Psoas muscle (tissue), 8 donors: ENCODE measurements at places on chromosomes 2 and 18.

DNA sequence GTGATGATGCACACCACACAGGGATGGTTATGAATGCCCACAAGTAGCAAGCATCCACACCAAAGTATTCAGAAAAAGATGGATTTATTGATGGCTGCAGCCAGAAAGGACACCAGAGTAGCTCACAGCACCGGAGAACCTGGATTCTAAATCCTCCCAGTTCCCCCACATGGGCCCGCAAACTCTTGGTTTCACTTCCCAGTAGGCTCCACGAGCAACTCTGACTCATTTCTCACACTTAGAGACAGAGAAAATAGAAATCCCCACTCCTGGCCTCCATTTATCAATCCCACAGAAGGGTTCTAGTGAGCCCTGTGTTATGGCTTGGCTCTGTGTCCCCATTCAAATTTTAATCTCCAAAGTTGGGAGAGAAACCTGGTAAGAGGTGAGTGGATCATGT lies 426.7 kb upstream of the MYT1L start:
- DNase-seq = no peak

DNA sequence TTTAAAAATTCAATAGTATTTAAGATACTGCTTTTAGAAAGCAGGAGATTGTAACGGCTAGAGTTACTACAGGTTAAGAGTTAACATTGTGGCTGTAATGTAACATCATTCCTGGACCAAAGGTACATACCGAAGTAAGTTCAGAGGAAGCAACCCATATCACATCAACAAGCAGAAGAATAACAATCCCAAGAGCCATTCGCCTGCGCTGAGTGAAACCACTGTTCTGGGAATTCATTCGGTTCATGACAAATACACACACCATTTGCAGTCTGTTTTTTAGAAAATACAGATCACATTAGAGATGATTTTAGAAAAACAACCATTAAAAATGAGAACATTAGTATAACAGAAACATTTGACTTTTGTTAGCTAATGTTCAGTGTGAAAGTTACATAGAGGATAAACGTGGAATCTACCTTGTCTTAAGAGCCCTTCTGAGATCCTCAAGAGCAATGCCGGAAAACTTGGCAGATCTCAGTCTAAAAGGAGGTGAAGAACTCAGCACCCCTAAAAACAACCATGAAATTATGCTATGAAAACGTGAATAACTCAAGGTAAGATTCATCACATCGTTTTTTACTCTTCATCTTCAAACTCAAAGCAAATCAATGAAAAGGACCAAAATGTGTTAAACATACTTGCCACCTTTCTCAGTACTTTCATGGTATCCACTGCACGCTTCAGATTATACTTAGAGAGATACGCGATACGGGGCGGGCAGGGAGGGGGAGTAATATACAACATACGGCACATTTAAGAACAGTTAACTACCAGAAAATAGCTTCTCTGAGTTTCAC lies 1.2 kb downstream of the SLC35F5 start:
- no peak for DNase-seq

GRCh38 chr2:105797298-105797819 lies 52.6 kb downstream of the NCK2 start:
- no peak for DNase-seq

- DNase-seq = no peak
Observed at GRCh38 chr2:120929829-120930228, 194.2 kb downstream of the GLI2 start.

DNA sequence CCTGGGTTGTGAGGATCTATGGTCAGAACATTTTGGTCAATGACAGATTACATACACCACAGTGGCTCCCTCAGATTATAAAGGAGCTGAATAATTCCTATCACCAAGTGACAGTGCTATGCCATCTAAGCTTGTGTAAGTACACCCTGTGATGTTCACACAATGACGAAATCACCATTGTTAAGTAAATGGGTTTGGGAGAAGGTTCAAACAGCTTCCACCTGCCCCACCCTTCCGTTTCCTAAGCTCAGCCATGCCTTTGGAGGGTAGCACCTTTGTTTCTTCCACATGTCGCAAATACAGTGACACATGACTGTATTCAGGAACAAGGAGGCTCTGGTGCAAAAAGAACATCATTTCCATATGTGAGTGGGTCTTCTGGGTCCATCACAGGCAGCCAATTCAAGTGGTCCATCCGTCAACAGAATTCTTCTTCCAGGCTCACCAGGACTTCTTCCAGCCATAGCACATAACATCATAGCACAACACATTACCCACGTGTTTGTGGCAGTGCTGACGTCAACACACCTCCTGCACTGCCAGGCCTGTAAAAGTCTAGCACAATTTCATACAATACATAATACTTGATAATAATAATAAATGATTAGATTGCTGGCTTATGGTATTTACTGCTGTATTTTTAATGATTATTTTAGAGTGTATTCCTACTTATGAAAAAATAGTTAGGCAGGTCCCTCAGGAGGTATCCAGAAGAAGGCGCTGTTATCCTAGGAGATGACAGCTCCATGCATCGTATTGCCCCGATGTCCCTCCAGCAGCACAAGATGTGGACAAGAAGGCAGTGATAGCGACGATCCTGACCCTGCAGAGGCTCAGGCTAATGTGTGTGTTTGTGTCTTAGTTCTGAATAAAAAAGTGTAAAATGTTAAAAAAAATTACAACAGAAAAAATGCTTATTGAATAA lies 264.8 kb downstream of the ANAPC1 start:
- no peak for DNase-seq

- DNase-seq = no peak
Observed at GRCh38 chr2:112683550-112684414, 37.0 kb upstream of the NT5DC4 start.

DNA sequence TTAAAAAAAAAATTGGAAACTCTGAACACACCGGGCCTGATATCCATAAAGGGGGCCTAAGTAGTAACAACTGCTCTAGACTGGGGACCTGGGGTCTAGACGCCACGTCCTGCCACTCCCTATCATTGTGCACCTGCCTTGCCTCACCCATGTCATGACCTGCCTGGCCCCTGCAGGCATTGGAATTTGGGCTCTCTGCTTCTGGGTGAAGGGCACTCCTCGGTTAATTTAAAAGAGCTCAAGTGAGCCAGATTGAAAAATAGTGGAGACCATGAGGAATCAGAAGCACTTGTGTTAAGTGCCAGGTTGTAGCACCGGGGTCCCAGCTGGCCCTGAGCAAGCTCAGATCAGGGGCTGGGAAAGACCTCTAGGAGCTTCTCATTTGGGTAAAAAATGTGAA lies 48.1 kb downstream of the SLC4A1AP start:
- no peak for DNase-seq

- no peak for DNase-seq
Observed at GRCh38 chr2:169265591-169265990, 96.7 kb downstream of the LRP2 start.

DNA sequence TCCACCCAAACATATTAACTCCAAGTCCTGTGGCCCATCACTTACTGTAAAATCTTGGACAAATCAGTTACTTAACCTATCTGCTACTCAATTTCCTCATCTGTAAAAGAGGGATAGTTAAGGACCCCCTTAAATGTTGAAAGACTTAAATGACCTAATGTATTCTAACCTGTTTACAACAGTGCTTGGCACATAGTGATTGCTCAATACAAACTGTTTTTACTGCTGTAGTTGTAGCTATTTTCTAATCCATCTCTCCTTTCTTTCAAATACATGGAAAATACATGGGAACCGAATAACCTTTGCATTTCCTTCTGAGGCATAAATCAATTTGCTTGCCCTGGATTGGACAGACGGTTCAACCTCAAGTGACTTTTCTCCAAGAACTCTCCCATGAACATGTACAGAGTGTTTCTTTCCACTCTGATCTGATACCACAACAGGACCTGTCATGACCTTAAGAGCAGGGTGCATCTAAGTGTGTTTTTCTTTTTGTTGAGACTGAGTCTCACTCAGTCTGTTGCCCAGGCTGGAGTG lies 2.7 kb downstream of the LNPK start:
- no peak for DNase-seq

DNA sequence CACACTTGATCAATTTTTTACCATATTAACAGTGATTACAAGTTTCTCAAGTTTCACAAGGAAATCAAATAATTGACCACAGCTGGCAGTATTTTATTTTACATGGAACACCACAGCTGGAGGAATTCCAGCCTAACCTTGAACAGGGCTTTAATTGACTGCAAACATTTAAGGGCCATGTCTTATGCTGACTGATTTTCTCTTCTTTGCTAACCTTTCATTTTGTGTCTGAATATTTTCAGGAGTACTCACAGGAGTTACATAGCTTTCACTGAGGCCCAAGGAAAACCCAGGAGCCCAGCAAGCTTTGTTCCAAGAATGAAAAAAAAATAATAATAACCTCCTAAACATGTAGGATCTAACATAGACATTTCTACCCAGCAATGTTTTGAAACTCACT lies 49.6 kb downstream of the FRZB start:
- no peak for DNase-seq

DNA sequence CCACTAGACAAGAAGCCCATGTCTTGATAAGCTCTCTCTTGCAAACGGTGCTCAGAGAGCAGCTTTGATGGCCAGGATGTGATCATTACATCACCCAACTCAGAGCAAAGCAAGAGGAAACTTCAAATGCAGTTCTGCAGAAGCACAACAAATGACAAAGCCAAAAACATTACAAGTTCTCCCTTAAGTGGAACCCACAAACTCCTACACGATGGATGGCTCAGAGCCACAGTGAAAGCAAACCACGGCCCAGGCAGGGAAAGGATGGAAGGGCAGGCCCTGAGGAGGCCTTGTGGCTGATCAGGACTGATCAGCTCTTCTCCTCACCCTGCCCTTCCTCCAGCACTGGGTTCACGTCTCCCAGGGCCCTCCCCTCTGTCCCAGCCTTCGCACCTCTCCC lies 326.4 kb downstream of the EIPR1 start:
- DNase-seq = no peak

- DNase-seq = no peak
Observed at GRCh38 chr18:44799907-44800421, 119.3 kb downstream of the SETBP1 start.

DNA sequence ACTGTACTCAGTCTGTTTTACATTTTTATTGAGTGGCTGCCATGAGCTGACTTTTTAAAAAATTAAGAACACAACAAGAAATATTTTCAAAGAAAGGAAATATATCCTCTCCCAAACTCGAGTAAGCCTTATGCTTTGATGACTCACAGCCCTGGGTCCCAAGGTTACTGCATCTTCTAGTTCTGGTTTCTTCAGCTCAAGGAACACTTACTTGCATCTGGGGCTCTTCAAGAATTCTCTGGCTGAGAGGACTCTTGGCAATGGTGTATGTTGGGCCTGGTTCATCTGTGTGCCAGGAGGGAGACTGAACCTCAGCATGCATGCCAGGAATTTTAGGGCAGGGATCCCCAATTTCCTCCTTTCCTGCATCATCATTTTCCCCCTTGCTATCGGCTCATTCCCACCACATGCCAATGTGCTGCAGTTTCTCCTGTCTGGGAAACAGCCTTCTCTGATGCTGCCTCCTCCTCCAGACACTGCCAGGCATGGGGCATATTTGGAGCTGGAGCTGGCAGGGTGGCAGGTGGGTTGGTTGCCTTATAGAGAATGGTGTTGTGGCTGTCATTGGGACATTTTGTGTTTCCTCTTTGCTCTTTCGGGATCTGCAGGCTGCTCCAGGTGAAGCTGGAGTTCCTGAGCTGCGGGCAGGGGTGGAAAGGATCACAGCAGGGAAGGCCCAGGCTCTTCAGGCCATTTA lies 192.2 kb upstream of the HS6ST1 start:
- DNase-seq = no peak

GRCh38 chr2:62408241-62408677 lies 97.7 kb downstream of the TMEM17 start:
- DNase-seq = no peak

- DNase-seq = no peak
Observed at GRCh38 chr18:32081881-32082280, 9.8 kb upstream of the RNF138 start.

DNA sequence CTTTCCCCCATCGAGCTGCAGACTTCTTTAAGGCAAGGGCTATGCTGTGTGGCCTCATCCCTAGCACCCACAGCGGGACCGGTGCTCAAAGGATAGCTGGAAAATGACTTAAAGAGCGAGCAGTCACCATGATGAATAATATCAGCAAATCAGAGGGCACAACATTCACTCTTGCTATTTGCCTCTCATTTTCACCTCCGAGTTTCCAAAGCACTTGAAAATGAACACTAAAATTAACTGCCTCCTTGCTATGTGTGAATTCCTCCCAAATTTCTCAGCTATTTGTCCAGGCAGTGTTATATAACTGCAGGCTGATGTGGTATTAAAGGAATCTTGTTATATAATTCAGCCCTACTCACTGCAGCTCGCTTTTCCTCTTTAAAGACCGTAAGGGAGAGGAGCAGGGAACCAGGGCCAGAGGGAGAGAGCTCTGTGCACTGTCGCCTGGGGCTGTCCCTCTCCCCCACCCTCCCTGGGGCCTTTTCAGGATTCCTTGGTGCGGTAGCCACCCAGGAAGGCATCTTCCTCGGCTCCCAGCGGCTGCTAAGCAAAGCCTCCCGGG lies 1.4 kb downstream of the CYS1 start:
- no peak for DNase-seq

DNA sequence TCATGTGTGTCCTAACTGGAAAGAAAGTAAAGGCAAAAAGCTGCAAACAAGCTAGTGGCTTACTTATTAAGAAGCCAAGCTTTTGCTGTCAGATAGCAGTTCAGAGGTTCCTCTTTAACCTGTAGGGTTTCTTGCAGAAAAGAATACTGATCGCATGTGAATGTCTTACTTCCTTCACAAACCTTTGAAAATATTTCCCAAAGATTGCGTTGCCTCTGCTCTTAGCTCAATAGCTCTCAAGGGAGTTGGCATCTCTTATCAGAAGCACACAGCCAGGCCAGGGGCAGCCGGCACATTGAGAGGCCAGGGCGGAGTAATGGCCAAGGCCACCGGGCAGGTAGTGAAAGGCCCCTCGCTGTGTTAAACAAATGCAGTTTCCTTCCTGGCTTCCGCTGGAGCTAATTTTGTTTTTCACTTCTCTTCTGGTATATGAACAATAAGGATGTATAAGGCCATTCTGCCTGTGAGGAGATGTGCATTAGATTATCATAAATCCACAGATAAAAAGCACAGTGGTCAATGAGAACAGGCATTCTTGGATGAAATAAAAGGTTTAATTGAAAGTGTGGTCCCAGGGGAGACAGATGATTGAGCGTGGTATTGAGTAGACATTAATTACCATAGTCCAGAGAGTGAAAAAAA lies 542.4 kb upstream of the NRP2 start:
- no peak for DNase-seq

GRCh38 chr2:19525313-19525712 lies 166.9 kb upstream of the OSR1 start:
- no peak for DNase-seq

- DNase-seq = peak; percentile 78
Observed at GRCh38 chr18:31723990-31724711, 36.5 kb downstream of the SLC25A52 start.

GRCh38 chr2:24342110-24342910 lies 18.0 kb downstream of the ITSN2 start:
- no peak for DNase-seq

GRCh38 chr2:231258701-231259100 lies 60.3 kb downstream of the ARMC9 start:
- no peak for DNase-seq

GRCh38 chr2:162174746-162175145 lies 22.7 kb upstream of the GCG start:
- DNase-seq = no peak

- DNase-seq = no peak
Observed at GRCh38 chr18:51621113-51621863, 423.8 kb upstream of the MEX3C start.

- DNase-seq = no peak
Observed at GRCh38 chr2:182506606-182507005, 79.8 kb upstream of the PDE1A start.
